Posterior cingulate gyrus (tissue), 11 donors: ENCODE measurements at places on chromosomes 7 and 10.

DNA sequence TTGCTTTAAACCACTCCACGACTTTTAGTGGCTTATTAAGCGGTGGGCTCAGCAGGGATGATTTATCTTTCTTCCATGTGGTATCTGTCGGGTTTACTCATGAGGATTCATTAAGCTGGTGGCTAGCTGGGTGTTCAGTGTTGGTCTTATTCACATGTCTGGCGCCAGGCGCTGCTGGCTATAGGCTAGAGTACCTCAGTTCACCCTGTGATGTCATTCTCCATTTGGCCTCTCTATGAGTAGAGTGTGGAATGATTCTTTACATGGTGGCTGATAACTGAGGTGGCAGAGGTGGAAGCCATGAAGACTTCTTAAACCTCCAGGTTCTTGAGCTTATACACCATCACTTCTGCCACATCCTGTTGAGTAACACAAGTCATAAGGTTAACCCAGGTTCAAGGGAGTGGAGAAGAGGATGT is 115.4 kb downstream of the MLLT10 start:
- no peak for DNase-seq

DNA sequence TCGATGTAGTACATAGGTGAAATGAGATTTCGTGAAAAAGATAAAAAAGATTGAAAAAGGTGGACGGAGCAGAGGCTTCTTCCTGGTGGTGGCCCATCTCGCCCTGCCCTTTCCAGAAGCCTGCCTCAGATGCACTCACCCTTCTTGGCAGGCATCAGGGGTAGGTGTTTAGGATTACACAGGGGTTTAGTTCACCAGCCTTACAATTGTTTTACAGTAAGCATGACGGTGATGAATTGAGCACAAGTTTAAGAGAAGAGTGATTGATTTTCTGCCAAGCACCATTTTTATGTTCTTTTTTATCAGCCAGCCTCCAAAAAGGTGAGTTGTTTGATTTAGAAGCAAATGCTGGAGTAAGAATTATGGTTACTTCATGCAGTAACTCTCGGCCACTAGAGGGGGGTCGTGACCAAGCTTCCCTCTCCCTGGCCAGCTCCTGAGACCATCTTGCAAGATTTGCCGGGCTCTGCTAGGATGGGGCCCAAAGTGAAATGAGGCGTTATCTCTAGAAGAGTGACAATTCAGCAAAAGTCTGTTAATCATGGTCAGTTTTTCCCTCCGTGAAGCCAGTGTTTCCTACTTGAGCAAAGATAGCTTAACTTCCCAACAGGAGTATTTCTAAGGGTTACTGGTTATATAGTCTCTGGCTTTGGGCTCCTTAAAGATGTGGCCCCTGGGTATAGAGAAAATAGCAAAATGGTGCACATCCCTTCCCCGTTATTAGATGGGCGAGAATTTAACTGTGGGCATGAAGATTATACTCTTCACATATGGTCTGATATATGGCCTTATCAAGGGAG is 228.8 kb downstream of the BMPER start:
- peak; percentile 46 for DNase-seq

DNA sequence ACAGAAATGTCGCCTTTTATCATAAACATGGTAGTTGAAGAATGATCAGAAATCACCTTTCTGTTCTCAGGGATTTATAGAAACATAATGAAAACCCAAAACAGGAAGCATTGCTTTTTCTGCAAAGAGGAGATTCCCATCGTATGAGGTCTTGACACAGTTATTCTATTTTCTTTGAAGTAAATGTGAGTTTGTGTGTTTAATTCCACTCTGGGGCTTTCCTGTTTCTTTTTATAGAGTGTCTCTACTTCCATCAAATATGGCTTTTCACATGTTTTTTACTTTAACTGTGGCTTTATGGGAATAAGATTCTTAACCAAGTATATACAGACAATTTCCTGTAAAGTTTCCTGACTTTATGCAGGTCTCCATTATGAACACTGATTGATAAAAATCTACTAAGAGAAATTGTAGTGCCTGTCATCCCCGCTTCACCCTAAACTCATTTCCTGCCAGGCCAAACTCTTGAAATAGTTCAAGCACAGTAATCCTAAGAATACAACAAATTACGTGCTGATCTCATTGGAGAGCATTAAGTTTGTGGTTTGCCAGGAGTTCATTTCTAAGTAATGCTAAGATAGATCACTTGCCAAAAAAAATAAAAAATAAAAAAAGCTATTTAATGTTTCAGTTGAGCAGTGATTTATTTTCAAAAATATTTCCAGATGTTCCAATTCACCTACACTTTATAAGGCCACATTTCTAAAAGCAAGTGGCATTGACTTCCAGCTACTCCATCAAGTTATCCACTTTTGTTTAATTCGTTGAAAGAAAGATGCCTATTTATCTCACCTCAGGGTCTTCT is 52.2 kb upstream of the SEC61G start:
- DNase-seq = no peak

- DNase-seq = no peak
Observed at GRCh38 chr7:4765776-4766490, 9.5 kb upstream of the AP5Z1 start.

DNA sequence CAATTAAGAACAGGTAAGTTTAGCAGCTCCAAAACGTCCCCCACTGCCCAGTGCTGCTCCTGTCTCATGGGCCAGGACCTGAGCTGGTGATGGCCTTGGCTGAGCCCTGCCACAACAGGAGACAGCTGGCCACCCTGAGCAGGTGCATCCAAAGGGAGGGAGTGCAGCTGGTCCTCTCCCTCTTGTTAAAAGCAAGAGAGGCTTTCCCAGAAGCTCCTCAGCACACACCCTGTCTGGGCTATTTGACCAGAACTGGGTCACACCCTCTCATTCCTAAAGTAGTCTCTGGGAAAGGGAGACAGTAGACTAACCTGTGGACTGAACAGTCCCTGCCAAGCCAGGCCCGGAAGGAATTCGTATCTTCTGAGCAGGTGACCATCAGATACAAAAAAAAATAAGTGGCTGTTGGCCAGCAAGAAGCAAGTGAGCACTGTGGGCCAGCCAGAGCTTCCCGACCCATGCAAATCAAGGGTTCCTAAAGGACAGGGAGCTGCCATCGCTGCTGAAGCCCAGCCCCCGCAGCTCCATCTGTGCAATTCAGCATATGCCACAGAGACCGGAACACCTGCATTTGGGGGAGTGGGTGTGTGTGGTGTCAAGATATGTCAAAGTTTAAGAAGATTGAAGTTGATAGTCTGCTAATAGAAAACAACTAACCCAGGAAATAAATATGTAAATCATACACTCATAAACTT is 2.1 kb upstream of the TMEM72 start:
- no peak for DNase-seq

DNA sequence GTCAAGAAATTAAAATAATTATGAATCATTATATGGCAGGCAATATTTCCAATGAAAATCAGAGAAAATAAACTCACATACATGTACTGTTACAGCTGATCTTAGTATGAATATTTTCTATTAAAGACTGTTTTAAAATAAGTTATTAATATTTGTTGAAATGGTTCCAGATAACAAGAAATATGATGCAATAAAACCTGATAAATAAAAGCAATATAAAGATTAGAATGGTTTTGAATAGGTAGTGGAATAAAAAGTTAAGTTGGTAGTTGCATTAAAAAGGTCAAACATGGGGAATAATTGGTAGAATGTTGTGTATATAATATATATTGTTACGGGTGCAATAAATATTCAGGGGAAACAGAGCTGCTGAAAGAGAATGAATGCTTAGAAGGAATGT is 52.5 kb downstream of the MEST start:
- DNase-seq = no peak

DNA sequence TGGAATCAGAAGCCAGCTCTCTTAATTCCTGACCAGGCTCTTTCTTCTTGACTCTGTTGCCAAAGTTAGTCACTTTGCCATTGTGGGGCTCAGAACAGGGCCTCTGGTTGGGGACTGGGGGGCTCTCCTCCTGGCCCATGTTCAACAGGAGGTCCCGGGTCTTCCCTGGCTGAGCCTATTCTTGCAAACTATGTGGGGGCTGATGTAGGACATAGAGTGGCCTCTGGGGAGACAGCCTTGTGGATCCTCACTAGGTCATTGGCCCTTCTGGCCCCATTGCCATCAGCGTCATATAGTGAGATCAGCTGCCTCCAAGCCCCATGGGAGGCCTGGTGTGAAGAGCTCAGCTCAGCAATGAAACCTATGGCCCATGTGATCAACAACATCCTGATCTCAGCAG is 77.6 kb upstream of the LEP start:
- DNase-seq = no peak

- DNase-seq = no peak
Observed at GRCh38 chr10:31464552-31464951, 145.5 kb downstream of the ZEB1 start.

- peak; percentile 97 for DNase-seq
Observed at GRCh38 chr10:71383972-71384687, 12.6 kb upstream of the CDH23 start.

DNA sequence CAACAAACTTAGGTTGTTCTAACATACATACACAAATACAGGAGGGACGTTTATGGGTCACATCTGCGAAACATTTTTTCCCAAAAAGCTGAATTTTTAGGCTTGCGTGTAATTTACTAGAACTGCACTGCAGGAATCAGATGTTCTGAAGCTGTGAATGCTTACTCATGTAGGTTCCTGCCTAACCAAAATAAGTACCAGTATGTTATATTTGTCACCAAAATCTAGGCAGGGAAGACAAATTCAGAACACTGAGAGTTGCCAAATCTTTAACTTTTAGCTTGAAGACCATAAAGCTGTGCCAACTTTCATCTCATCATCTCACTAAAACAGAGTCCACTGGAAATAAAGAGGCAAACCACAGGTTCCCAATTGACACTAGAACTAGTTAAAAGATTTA is 5.7 kb downstream of the UBE2H start:
- DNase-seq = no peak

DNA sequence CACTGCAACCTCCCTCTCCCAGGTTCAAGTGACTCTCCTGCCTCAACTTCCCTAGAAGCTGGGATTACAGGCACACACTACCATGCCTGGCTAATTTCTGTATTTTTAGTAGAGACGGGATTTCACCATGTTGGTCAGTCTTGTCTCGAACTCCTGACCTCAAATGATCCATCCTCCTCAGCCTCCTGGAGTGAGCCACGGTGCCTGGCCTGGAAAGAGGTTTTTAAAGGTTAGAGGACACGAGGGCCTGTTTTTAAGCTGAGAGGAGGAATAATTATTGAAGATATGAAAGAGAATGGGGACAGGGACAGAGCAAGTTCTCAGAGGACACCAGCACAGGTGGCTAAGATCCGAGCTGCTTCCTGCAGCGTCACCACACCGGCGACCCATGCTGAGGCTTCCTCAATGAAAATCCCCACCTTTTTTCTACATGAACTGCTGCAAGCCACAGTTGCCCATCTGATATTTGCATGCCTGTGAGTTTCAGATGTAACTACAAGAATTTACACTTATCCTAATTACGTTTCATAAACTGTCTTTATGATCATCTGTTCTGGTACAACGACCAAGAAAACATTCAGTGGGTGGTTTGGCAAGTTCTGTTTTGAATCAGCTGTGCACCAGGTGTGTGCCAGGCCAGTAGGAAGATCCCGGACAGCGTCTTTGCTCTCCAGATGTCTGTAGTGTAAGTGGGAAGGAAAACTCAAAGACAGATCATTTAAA is 76.0 kb downstream of the HIP1 start:
- DNase-seq = peak; percentile 29

DNA sequence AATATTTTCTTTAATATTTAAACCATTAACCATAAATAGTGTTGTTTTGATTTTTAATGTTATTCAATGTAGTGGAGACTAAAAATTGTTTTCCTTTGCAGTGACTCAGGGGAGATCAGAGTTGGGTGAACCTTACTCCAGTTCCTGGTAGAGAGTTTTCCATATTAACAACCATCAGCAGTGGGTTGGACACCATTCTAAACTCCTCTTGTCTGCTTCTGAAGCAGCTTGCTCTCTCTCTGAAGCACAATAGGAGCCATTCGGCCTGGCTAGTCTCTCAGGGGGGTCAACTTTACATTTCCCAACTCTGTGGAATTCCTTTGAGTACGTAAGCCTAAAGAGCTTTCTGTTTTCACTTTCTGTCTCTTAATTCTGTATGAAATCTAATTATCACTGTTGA is 9.4 kb upstream of the NRG3 start:
- no peak for DNase-seq

- no peak for DNase-seq
Observed at GRCh38 chr7:129373651-129374428, 60.4 kb upstream of the STRIP2 start.

DNA sequence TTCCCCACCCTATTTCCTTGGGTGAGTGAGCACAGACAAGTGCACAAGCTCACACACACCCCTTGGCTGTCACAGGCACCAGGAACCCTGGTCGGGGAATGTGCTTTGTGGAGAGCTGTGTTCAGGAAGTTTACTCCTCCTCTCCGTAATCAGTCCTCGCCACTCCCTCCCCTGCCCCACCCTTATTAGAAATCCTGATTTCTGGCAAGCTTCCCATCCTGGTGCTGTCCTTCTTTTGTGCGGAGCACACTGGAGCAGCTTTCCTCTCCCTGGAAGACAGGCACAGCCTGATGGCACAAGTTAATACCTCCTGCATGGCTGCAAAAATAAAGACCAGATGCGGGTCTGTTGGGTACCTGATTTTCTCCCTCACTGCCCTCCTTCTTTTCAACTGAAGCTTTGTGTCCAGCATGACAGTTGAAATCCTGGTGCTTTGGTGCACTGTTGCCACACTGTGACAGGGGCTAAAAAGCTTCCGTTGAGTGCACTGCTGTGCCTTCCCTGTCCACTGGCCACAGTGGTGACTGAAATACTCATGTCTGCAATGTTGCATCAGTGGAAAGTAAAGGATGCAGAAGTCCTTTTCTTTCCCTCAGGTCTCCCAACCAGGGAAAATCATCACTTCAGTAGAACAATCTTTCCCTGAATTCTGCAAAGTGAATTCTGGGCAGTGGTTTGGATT is 55.0 kb downstream of the LRRC4 start:
- DNase-seq = no peak

DNA sequence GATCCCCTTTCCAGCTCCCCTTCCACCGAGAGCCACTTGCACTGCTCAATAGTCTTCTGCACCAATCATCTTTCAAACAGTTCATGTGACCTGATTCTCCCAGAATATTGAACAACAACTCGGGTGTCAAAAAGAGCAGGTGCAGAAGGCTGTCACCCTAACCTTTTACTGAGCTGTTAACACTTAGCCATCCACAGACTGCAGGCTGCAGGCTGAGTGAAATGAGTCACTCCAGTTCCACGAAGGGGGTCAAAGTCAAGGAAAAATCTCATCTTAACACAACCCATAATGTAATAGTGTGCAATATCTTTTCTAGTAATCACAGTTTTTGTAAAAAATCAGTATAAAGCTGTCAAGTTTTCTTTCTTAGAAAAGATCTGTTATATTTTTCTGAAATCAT is 63.1 kb downstream of the MTPAP start:
- DNase-seq = no peak

DNA sequence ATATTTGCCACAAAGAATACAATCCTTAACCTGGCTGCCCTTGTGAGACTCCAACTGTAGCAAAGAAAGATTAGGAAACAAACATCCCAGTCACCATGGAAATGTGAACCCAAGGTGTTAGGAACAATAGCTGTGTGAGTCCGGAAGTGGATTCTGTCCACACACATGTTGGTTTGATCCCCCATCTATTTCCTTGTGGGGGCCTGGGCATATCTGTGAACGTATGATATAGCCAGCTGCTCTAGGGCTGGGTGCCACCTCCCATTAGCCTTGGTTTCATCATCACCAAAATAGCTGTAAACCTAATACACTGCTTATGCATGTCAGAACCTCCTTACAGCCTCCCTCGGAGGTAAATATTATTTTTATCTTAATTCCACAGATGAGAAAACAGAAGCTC is 26.4 kb downstream of the GRK5 start:
- DNase-seq = no peak

GRCh38 chr7:41696323-41696916 is 6.5 kb downstream of the INHBA start:
- DNase-seq = peak; percentile 67

GRCh38 chr10:106711313-106711906 is 453.1 kb downstream of the SORCS1 start:
- no peak for DNase-seq
